ENCODE measurements at places on chromosomes 7 and 10. TPM values are rescaled to one million over a fixed set of nuclear protein-coding genes. Genes with fewer than 3 reads are reported as not detected.

DNA sequence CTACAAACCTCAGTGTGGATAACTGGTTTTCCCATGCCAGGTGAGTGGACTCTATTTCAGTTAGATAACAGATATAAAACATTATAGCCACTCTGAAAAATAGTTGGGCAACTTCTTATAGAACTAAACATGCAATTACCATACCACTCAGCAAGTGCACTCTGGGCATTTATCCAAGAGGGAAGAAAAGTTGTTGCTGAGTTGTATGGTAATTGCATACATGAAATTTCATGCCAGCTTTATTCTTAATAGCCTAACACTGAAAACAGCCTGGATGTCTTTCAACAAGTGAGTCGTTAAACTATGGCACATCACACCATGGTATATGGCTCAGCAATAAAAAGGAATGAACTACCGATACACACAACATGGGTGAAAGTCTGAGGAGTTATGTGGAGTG is 10.6 kb upstream of the UPP1 start:
- DNase-seq = no peak

- peak; percentile 75 for DNase-seq
Measured at GRCh38 chr7:151249732-151250072, 1.2 kb upstream of the SMARCD3 start.

- DNase-seq = no peak
Measured at GRCh38 chr10:102778781-102779180, 35.0 kb downstream of the WBP1L start.

DNA sequence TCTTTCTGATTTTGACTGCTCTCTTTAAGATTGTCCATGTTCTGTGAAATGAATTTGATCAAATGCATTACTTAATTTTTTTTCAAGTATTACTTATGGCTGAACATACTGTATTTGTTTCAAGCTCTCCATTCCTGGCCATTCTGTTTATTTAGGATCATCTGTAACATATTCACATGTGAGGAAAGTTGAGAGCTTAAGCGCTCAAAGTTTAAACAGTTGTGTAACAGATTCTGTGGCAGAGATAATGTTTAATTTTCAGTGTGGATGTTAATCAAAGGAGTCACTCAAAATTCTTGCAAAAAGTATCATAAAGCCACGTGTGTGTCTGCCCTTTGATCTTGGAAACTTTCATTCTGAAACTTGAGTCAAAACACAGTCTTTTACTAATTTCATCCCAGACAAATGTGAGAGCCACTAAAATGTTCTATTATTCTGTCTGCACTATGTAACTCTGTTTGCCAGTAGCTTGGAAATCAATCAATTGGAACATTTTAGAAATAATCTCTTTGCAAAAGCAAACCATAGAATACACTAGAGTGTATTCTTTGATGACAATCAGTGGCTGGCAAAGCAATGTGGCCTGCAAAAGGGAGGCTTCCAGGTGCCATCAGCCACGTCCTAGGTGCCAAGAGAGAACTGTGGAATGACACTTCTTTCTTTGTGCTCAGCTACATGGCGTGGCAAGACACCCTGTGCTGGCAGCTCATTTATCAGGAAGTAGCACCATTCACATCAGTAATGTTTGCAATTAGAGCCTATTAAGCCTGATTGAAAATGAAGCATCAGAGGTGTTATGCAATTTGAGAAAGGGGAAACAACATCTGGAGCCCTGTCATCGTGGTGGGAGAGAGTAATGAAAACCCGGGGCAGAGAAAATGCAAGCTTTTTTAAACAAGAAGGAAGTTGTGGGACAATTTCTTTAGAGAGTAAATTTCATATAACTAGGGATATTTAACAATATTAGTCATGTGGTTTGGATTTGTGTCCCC is 40.9 kb downstream of the ARL5B start:
- no peak for DNase-seq

GRCh38 chr7:55326081-55326835 is 38.9 kb upstream of the LANCL2 start:
- no peak for DNase-seq

GRCh38 chr10:75493464-75493863 is 62.0 kb downstream of the LRMDA start:
- DNase-seq = no peak

GRCh38 chr7:996079-996872 is 13.3 kb downstream of the CYP2W1 start:
- no peak for DNase-seq

GRCh38 chr7:4709187-4709586 is 27.1 kb downstream of the FOXK1 start:
- no peak for DNase-seq

GRCh38 chr10:37960591-37961137 is 15.8 kb downstream of the ZNF25 start:
- no peak for DNase-seq

- DNase-seq = no peak
Measured at GRCh38 chr7:112790586-112791003, 402 bp upstream of the TMEM168 start.

- no peak for DNase-seq
Measured at GRCh38 chr7:2007551-2007950, 225.2 kb downstream of the MAD1L1 start.

DNA sequence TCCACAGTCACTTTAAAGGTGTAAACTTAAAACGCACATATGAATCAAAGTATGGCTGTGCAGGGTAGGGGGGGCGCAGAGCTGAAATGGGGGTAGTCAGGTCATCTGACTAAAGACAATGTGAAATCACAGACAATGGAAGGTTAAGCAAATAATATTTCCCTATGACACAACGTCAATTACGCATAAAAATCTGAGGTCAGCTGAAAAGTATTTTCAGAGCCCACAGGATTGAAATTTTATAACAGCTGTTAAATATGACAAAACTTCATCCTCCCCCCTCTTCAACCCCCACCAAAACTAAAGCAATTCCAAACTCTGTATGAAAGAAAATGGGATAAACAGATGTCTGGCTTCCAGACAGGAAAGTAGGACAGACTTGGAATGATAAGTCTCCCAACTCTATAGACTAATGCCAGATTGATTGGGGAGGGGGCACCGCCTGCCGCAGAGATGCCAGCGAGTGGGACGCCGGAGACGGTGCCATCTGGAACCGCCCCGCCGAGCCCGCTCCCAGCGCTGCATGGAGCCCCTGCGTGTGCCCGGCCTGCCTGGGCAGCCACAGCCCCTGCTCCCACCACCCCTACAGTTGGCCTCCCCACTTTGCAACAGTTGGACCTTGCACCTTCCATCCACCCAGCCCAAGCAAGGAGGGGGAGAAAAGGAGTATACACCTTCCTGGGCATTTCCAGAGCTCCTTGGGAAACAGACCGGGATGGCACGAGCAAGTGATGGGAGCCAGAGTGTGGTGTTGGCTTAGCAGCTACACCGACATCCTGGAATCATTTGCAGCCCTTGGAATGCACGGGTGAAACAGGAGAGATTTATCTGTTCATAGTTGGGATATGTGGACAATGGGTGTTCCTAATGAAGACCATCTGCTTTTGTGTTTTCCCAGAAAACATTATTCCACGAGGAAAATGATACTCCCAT is 10.7 kb downstream of the EBF3 start:
- DNase-seq = no peak

GRCh38 chr7:70448312-70448906 is 683.5 kb upstream of the GALNT17 start:
- DNase-seq = no peak

DNA sequence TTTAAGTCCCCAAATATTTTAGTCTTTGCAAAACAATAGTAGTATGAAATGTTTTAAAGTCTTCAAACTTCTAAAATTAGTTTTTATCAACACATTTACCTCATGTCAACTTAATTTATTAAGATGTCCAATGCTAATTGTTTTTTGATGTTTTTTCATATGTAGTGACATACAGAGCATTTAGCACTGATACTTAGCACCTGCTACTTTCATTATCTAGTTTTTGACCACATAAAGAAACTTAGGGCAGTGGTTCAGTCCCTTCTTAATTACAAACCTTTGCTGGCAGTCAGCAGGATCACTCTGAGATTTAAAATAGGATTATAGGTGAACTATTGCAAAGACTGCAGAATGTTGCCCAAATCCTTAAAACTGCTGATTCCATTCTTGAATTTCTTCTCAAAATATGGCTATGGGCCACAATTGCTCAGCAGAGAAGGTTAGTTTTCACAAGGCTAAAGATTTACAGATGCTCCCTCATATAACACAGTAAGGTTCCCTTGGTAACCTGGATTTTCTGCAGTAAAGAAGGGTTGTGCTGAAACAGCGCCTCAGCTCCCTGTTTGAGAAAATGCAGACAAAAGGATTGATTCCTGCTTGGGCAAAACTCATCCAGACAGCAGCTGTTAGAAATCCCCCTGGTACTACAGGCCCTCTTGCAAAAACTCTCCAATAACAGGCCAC is 3.4 kb downstream of the GPR85 start:
- no peak for DNase-seq

- DNase-seq = peak; percentile 66
Measured at GRCh38 chr7:100745184-100745583, 11.8 kb downstream of the ZAN start.

DNA sequence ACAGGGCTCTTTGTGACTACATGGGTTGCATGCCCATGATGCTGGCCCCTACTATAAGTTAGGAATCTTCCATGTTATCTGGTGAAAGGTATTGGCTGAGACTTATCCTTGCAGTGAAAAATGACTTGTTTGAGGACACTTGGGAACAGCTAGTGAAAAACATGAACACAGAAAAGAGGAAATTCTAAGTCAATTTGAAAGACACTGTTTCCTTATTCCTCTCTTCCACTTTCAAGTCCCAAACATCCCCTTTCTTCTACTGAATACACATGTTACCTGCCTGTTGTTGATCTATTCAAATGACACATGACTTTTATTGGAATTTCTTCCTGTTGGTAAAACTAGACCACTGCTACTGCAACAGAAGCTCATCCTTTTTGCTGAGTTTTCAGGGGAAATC is 29.5 kb upstream of the PRKCQ start:
- DNase-seq = no peak

DNA sequence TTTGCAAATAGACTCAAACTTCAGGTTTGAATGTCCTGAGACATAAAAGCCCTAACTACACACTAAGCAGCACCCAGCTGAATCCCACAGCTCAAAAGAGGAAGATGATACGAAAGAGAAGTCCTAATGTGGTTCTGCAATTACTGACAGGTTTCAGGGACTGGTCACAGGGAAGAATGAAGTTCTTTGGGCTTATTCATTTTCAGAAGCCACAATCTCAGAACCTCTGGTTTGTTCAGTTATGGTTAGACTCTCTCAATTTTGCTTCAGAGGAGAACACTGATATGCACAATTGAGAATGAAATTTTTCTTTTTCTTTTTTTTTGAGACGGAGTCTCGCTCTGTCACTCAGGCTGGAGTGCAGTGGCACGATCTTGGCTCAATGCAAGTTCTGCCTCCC is 94.6 kb upstream of the FAM180A start:
- no peak for DNase-seq

GRCh38 chr7:123468303-123468702 is 66.1 kb downstream of the IQUB start:
- no peak for DNase-seq

DNA sequence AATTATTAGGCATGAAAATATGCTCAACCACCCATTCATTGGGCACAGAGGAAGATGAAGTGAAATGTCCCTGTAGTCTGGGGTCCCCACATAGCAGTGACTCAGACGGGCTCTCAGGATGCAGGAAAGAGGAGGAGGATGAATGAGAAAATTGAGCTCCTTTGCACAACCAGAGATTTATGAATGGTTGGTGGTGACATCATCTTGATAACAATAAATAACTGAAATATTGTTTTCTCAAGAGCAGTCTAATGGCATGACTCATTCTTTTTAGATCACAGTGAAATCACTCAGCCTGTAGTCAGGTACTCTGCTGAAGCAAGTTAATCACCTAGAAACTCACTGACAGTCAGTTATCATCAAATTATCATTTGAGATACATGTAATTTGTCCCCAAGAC is 254.1 kb downstream of the RELN start:
- no peak for DNase-seq

DNA sequence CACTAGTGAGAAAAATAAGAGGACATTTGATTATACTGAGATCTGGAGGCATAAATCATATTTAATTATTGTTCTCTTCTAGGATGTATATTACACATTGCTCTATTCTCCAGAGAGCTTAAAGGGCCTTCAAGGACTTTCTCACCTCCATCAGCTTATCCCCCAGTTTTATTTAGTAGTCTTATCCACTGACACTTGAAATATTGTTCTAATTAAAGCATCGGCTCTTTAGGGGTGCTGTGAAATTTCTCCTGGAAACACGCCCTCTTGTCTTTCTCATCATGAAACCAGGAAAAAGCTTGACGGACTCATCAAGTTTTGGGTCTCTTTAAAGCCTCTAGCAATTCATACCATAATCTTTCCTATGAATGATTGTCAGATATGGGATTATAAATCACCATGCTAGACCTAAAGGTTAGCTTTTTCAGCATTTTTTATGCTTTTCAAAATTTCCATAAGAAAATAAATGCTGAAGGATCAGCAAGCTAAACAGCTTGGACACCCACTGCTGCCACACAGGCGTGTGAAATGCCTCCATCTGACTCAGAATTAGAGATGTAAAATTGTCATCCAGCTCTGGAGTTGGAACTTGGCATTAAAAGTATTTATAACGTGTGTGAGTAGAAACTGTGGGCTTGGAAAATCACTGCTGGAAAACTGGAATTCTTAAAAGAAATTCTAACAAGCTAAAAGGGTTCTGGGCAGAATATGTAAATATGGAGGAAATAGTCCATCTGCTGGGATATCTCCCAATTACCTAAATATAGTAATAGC is 216.3 kb downstream of the CHRM2 start:
- no peak for DNase-seq

- no peak for DNase-seq
Measured at GRCh38 chr7:16267953-16268820, 153.2 kb downstream of the CRPPA start.

GRCh38 chr10:48468130-48468790 is 136.6 kb downstream of the ARHGAP22 start:
- no peak for DNase-seq

- no peak for DNase-seq
Measured at GRCh38 chr10:26359670-26360069, 78.5 kb upstream of the APBB1IP start.

The MAGI2 gene
- 7.2 TPM for total RNA-seq

The FZD1 gene
- total RNA-seq = 9.4 TPM

The SFRP4 gene
- 4.8 TPM for total RNA-seq

The SVOPL gene
- not detected for total RNA-seq

The FXYD4 gene
- not detected for total RNA-seq

The C10orf53 gene
- not detected for total RNA-seq

The HHEX gene
- total RNA-seq = 9.0 TPM

The KAZALD1 gene
- 7.1 TPM for total RNA-seq

The CLDN3 gene
- total RNA-seq = not detected

The ZEB1 gene
- total RNA-seq = 63.7 TPM

The HIPK2 gene
- 139 TPM for total RNA-seq

The TFEC gene
- total RNA-seq = 4.0 TPM

The UPP1 gene
- total RNA-seq = 39.1 TPM

The TSPAN13 gene
- total RNA-seq = 19.6 TPM

The UCMA gene
- not detected for total RNA-seq

The PIP4K2A gene
- total RNA-seq = 21.1 TPM

Data from left cardiac atrium (tissue), 4 donors.